C1 segment of cervical spinal cord (tissue), 14 donors: ENCODE measurements at places on chromosomes 2 and 18.

DNA sequence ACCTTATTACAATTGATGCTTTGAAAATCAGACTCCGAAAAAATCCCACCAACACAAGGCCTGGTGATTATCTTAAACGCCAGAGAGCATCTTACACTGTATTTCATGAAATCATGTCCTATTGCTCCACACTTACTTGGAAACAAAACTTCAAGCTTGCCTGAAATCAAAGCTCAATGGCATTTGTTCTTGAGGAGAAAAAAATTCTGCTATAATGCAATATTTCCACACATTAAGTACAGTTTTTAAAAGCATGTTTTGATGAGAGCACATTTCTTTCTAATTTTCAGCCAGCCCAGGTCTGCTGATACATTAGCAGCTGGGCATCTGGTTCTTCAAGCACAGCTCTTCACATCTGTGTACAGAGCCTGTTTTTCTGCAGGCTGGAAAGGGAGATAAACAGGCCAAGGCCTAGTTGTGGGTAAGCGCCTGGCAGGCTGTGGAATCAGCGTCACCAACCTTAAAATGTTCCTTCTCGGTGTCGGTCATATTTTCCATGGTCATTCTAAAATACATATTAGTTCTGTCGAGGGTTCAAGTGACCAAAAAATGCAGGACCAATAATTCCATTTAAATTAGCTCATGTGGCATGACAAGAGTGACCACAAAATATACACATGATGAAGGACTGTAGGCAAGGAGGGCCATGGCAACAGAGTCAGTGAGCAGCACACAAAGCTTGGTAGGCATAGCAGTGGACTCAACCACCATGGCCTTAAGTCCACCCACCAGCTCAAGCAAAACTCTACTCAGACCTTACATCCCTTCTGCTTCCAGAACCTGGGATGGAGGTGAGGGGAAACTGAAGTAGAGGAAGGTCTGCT, 20.9 kb downstream of the SLC8A1 start:
- no peak for DNase-seq

DNA sequence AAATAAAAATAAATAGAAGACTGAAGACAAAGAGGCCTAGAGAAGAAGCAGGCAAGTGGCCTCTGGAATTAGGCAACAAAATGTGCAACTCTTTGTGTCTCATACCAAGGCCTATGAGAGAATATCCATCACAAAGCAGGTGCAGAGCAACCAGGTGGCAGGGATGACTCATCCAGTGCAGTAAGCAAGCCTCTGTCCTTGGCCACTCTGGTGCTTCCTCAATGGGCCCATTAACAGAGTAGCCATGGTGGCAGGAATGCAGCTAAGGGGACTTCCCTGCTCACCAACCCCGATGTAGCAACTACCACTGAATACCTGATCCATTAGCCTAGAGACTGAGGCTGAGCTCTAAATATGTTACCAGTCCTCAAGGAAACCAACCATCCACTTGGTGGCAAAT, 11.0 kb upstream of the EPG5 start:
- no peak for DNase-seq

DNA sequence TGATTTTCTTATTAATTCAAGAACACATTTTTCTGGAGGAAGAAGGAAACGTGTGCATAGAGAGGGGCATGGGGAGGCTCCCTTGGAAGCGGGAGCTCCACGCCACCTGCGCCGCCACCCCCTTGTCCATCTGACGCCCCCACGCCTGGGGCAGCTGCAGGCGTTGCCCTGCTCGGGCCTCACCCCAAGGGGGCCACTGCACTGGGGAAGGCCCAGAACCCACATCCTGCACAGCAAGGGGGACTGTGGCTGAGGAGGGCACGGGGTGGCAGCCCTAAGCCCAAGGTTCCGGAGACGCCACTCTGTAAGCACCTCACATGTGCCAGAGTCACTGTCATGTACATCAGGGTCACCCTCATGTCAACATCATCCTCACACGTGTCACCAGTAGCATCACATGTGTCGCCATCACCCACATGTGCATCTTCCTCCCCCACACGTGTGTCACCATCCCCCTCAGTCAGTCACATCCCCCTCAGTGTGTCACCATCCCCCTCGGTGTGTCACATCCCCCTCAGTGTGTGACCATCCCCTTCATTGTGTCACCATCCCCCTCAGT, 486.7 kb upstream of the SALL3 start:
- DNase-seq = no peak

GRCh38 chr2:236165842-236166795, 2.1 kb downstream of the GBX2 start:
- no peak for DNase-seq

DNA sequence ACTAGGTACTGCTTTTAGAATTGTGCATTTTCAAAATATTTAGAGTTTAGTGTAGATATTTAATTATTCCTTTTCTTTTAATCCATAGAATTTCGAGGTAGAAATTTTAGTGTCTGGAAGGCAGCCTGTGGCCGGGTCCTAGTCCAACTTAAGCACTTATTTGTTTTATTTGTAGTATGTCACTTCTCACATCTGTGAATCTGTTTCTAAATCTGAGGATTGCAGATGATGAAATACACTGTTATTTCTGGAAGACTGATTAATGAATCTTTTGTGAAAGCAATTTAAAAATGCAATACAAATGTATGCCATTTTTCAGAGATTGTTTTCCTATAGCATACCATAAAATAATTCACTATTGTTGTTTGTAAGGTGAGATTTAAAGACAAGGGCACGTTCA, 483.9 kb upstream of the TRIB2 start:
- DNase-seq = no peak

DNA sequence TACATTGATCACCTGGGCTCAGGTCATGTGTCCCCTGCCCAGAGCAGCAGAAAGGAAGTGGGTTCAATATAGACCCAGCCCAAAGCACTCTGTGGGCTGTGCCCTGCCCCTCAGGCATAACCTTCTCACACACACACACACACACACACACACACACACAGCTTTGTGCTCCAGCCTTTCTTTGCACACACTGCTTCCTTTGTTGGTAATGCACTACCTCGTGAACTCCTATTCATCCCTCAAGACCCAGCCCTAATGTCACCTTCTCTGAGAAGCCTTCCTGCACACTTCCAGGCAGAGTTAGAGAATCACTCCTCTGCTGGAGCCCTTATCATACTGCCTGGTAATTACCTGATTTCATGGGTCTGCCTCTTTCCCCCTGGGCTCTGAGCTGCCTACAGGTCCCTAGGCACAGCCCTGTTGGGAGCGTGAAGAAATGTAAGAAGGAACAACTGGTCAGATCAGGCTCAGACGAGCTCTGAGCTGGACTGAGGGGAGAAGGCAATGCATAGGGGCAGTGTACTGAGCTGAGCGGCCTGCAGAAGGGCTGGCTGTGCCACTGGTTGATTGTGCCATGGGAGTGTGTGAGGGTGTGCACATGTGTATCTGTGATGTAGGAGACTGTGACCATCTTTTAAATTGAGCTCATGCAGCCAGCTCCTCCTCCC, 210.3 kb downstream of the GLI2 start:
- no peak for DNase-seq

GRCh38 chr2:182587831-182588230, 128.2 kb upstream of the DNAJC10 start:
- DNase-seq = no peak

DNA sequence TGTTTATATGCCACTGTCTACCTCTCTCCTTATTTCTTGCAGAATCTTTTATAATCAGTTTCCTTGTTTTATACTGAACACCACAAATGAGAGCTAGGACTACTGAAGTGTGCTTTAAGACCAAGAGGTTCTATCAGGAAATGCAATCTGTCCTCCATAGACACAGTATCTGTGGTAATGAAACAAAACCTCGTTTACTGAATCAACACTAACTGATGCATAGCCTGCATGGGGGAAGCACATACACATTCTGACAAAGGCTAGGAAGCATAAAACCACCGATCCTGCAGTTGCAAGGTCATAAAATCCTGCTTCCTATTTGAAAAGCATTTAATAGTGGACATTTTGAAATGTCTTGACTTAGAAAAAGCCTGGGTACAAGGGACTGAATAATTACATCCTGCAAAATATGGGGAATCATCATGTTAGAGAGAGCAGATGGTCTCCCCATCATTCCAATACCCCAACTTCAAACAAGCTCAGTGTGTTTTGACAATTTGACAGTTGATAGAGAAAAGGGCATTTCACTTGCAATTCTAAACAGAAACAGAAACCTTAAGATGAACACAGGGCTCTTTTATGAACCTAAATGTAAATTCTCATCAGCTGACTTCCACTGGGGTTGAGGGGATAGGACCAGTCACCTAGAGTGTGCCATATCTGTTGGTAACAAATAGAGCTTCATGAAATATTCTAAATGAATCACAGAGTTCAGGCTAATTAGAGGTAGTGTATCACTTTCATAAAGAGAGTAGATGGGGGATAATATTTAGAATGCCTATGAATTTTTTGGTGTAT, 1845.6 kb upstream of the PIK3C3 start:
- DNase-seq = no peak

- no peak for DNase-seq
These were observed 24.1 kb upstream of the CHRNA1 start for GRCh38 chr2:174788291-174788929.

- DNase-seq = no peak
These were observed 73.8 kb downstream of the KCNG2 start for GRCh38 chr18:79871481-79872091.

- DNase-seq = no peak
These were observed 136.5 kb downstream of the LRRTM1 start for GRCh38 chr2:80168037-80168436.
